ENCODE measurements at places on chromosomes 5 and 9. TPM values are rescaled to one million over a fixed set of nuclear protein-coding genes. Genes with fewer than 3 reads are reported as not detected.

DNA sequence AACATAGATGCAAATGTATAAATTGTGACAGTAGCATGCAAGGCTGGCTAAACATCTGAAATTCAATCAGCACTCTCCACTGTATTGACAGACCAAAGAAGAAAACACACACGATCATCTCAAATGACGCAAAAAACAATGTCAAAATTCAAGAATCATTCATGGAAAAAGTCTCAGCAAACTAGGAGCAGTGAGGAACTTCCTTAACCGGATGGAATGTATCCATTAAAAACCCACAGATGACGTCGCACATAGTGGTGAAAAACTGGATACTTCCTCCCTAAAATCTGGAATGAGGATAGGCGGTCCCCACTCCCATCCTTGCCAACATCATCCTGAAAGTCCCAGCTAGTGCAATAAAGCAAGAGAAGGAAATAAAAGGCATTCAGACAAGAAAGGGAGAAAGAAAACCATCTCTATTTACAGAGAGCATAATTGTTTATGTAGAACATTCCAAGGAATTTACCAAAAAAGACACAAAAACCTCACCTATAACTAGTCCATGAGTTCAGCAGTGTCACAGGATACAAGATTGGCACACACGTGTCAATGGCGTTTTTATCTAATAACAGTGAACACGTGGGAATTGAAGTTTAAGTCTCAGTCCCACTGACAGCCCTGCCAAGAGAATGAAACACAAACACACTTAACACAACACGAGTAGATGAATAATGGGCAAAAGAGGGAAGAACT lies 14.1 kb upstream of the CEP72 start:
- DNase-seq = no peak

- DNase-seq = no peak
These were observed 71.6 kb upstream of the ASTN2 start for GRCh38 chr9:117486426-117486825.

The CERCAM gene
- 1.2 TPM for total RNA-seq

The FRMD3 gene
- 0.21 TPM for total RNA-seq

The PCDHA9 gene
- not detected for total RNA-seq

- no peak for DNase-seq
These were observed 54.4 kb upstream of the FABP6 start for GRCh38 chr5:160174780-160175437.

The FAM153A gene
- 0.18 TPM for total RNA-seq

- DNase-seq = no peak
These were observed 483.2 kb downstream of the CDH10 start for GRCh38 chr5:24161559-24161958.

DNA sequence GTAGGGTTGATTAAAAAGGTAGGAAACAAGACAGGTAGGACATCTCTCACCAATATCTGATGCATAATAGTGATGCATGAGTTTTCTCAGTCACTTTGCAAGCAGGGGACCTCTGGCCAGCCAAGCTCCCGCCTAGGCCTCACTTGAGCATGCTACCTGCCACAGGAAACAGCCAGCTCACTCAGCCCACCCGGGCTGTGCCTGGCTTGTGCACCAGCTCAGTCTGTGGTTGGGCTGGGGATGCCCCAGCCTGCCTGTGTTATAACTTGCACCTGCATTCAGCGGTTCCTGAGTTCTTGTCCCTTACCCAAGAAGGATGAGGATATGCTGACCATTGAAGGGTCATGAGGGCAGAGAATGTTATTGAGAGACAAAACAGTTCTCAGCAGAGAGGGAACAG lies 172.8 kb upstream of the PLCXD3 start:
- DNase-seq = no peak

DNA sequence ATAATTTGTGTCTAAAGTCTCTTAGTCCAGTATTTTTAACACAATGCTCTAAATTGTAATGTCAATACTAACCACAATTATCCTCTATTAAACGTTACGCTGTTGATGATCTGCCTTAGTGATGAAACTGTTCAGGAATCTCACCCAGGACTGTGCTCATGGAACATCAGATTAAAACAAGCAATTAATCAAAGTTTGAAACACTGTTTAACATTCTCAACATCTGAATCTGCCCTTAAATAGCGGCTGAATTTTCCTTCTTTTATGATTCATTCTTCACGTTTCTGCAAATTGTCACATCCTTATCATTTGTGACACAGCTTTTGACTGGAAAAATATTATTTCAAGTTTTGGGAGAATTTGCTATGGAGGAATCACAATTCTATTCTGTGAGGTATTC lies 113.8 kb downstream of the MARCHF11 start:
- DNase-seq = no peak

DNA sequence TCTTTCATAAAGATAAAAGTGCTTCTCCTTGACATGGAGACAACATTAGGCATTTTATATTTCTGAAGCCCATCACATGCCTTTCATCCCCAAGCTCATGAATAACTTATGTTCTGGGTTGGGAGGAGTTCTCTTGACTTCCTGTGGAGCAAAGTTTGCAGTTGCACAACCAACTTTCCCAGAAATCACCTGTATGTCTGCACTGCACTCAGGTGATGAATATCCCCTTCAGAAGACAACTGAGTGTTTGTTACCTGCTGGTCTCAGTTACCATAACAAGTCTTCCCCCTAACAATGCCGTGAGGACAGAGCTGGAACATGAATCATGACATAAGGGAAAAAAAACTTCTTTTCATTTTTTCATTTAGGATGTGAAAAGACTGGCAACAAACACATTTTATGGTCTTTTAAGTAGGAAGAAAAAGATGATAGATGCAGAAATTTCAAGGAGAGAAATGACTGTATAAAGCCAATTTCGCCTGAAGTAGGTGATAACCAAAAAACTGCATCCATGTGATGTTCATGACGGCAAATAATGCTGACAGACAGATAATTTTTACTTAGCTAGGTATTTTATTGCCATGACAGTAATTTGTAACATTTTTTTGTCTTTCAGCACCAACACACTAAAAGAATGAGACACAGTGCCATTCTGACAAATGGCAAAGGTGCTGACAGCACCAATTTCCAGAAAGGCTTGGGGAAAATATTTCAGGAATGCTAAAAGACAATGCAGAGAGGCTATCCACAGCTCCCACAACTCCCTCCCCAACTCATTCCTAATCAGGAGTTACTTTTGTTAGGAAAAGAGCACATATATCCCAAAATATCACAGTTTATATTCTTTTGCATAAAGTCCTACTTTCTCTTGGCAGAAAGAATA lies 656.3 kb downstream of the PRELID2 start:
- no peak for DNase-seq

DNA sequence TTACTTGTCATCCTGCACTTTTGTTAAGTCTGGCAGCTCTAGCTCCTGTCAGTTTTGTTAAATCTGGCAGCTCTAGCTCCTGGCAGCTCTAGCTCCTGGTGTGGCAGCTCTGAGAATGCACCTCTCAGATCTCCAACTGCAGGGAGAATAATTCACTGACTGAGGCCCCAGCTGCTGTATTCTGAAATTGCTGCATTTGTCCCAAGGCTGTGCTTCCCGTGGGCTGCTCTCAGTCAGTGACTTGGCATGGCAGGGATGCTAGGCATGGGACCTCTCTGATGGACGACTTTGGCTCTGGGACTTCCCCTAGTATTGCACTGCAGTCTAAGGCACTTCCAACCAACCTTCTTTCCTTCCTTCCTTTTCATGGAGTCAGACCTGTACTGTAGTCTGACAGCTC lies 475.7 kb downstream of the CCDC171 start:
- no peak for DNase-seq

- no peak for DNase-seq
These were observed 71.0 kb upstream of the MOCS2 start for GRCh38 chr5:53180538-53180937.

- no peak for DNase-seq
These were observed 67.8 kb upstream of the GARNL3 start for GRCh38 chr9:127196826-127197145.

DNA sequence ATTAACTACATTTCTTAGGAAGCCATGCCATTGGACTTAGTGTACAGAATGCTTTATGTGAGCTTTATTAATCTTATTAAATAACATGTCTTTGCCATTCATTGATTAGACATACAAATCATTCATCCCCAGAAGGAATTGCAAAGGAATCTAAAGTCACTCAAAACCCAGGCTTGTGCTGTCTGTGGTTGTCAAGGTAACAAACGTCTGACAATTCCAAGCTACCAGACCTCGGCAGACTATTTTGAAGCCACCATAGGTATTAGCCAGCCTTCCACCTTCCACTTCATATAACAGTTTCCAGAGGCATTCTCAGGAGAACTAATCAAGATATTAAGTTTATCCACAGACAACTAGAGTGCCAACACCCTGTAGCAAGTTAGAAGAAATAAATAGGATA lies 135.2 kb upstream of the TUSC1 start:
- DNase-seq = no peak

The TRUB2 gene
- total RNA-seq = 43.2 TPM

DNA sequence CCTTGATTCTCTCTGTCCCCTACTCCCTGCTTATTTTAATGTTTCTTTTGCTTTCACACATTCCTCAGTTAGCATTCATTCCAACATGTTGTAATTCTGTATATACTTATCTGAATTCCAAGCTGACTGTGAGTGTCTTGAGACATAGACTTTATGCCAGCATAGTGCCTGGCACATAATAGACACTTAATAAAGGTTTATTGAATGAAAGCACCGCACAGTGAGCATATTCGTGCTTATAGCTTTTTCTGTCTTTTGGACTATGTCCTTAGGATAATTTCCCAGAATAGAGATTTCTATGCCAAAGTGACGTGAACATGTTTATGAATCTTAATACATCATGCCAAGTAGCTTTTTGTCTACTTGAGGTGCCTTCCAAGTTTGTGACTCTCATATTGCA lies 174.6 kb downstream of the CD180 start:
- no peak for DNase-seq

GRCh38 chr5:87307796-87308423 lies 40.2 kb downstream of the RASA1 start:
- DNase-seq = peak; percentile 31

Measured in GM12878 (cell line).